ENCODE measurements at places on chromosomes 5 and 9.

GRCh38 chr5:60177596-60177995 is 284.1 kb upstream of the PDE4D start:
- DNase-seq: no peak

- no peak for DNase-seq
Measured at GRCh38 chr5:96408841-96409538, 24.1 kb downstream of the PCSK1 start.

- no peak for DNase-seq
Measured at GRCh38 chr9:105079457-105079856, 151.5 kb upstream of the ABCA1 start.

GRCh38 chr5:79689541-79690466 is at the start of gene CMYA5:
Gene CMYA5, plus strand, starts transcription at chr5:79689836. Its CDS starts 72 bp downstream, at chr5:79689908.
- no peak for DNase-seq

DNA sequence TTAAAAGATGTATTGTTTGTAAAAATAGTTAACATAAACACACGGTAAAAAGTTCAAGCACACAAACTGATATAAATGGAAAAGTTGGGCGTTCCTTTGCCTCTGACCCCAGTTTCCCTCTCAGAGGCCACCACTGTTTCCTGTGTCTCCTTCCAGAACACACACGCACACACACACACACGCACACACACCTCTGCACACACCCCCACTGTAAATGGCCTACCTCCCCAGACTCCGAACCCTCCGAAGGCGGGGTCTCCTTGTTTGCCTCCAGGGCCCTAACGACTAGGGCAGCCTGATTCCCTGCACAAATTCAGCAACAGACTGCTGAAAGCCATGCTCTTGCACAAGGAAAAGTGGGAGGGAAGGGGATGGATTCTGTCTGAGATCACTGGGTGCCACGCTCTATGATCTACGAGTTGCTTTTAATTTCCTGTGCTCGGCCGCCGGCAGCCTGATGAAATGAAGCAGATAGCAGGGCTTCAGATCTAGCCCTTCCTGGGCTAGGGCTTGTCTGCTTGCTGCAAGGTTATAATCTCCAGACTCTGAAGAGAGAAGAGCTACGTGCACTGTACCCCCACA is 184.0 kb upstream of the IL12B start:
- DNase-seq: no peak

DNA sequence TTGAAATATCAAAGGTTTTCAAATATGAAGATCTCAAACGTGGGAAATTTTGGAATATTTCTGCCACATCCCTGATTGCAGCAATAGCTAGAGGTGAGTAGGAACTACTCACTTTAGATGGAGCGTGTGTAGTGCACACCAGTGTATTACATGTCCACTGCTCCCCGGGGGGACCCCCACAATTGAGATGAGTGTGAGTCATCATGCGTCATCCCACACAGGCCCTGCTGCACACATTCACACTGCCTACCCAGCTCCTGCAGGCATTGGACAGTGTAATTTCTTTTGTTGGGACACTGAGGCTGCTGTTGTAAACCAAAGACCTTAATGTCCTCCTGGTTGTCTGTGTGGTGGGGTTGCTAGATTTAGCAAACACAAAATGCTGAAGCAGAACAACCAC is 280.0 kb downstream of the GAS1 start:
- no peak for DNase-seq

GRCh38 chr9:91037511-91038482 is 236.2 kb downstream of the SYK start:
- peak; percentile 22 for DNase-seq

DNA sequence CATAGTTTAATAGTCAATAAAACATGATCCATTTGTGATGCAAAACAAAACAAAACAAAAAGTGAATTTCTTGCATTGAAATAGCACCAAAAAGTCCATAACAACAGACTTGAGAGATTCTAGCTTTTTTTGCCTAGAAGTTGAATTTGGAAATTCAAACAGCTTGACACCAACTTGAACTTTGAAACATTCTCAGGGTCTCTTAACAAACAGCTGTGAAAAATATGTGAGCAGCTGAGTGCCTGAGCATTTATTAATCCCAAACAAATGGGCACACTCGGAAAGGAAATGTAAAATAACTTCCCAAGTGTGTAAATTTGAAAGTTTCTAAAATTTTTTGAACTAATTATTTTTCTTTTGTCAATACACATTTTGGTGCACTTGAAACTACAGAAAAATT is 56.0 kb upstream of the HMHB1 start:
- DNase-seq: no peak

DNA sequence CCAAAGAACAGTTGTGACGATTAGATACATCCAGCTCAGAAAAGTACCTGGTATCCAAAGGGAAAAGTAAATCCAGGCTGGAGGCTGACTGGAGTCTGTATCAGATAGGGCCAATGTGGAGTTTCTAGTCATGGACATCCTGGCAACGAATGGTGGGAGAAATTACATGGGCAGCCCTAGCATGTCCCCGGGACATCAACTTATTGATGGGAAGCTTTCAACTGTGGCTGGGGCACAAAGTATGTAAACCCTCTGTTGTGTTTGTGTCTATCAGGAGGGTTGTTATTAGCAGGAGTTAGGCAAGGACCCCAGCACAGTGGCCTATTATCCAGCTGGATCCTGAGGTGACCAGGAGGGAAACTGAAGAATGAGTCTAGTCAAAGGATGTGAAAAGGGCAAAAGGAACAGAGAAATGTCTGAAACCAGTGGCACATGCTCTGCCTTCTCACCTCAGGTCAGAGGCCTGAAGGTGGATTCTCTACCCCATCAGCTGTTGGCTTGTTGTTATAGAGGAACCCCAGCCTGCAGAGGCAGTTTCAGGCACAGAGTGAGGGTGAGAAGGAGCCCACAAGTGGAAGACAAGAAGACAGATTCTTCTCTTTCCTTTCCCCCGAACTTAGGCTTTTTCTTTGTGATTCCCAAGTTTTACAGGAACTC is 19.9 kb downstream of the IFNW1 start:
- no peak for DNase-seq

GRCh38 chr9:19102181-19102630 is 498 bp downstream of the HAUS6 start:
- no peak for DNase-seq

DNA sequence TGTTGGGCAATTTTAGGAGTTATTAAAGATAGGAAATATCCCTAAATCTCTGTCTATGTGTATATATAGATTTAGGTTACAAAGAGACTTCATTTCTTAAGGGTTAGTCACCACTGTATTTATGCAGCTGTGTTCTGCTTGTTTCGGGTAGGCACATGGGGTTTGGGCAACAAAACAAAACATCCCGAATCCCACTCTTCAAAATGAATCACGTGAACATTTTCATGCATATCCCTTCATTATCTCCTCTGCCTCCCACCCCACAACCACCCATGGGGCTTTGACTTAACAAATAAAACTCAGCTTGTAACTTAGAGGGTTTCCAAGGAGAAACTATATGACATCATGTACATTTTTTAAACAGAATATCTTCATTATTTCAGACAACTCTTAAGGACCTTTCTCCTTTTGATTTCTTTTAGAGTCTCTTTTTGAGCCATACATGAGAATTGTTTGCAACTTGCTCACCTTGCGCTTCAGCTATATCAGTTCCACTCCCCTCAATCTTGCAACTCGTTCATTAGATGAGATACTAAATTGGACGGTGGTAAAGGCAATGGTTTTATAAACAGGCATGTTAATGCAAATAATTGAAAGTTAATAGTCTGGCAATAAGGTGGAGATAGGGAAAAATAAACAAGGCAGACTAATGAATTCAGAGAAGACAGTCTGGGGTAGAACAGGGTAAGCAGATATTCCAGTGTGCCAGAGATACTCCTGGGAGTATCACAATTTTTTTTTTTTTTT is 136.7 kb downstream of the CD180 start:
- DNase-seq: no peak

GRCh38 chr5:113142186-113142585 is 165.6 kb downstream of the DCP2 start:
- DNase-seq: no peak

DNA sequence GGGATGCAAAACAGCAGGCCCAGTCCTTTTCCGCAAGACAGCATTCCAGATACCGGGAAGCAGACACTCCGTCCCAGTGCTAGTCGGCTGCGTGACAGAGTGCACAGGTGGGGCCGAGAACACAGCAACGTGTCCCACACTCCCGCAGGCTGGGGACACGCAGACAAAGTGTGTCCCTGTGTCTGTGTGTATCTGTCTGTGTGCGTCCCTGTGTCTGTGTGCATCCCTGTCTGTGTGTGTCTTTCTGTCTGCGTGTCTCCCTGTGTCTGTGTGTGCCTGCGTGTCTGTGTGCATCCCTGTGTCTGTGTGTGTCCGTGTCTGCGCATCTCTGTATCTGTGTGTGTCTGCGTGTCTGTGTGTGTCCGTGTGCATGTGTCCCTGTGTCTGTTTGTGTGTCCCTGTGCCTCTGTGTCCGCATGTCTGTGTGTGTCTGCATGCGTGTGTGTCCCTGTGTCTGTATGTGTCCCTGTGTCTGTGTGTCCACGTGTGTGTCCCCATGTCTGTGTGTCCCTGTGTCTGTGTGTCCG is 137.0 kb downstream of the MRPL36 start:
- no peak for DNase-seq

DNA sequence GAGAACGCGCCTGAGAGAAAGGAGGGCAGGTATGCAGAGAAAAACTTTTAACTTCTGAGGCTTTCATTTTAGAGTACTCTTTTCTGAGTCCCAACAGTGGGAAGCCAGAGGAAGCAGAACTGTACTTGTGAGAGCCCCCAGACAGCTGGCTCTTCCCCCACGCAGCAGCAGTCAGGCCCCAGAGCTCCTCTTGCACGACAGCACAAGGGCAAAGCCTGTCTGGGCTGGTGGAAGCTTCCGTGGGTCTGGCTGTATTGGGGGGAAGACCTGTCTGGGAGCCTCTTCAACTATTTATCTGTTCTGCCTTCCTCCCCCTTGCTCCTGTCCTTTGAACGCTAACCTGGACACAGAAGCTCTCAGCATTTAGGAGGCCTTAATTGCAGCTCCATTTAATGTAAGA is 68.2 kb downstream of the THBS4 start:
- DNase-seq: no peak

GRCh38 chr5:106759581-106759980 is 911.2 kb downstream of the EFNA5 start:
- DNase-seq: no peak

DNA sequence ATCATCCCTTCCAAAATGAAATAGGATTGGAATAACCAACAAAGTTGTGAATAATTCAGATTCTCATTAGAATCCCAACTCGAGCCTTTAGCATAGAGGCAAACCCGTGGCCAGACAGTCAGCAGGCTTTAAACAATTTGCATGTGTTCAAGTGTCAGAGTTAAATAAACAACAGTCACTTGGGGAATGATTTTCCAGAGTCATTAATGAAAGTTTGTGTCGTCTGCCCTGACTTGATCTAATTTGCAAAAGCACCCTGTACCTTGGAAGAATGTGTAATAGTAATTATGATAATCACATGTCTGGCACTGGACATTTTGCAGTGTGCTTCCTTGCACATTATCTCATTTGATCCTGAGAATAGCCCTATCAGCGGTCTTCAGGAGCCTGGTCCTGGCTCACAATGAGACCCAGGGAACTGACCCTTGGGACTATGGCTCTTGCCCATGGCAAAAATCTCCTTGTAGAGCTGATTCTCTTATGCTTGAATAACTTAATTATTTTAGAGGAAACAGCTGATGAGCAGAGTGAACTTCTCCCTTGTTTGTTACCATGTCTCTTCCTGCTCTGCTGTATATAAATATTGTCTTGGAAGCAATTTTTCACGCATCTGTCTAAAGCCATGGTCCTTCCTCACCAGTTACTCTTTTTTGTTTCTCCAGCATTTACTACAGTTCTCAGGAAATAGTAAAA is 272.7 kb downstream of the NR3C1 start:
- DNase-seq: no peak

DNA sequence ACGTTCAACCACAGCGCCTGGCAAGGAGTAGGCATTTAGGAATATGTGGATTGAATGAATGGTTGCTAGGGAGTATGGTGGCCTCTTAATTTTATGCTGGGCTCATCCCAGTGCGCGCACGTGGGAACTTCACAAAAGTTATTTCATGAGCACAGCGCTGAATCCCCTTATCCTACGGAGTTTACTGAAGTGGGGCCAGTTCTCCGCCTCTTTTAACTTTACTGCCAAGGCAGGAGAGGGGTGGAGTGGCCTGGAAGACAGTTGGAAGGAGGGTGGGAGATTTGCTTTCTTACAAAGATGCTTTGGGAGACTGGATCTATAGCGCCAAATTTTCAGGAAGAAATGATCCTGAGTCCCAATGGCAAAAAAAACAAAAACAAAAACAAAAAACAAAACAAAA is 326.5 kb downstream of the SH3GL2 start:
- DNase-seq: no peak

GRCh38 chr9:90420768-90421513 is 221.7 kb downstream of the DIRAS2 start:
- DNase-seq: peak; percentile 3

GRCh38 chr5:54458221-54458620 is 2.7 kb downstream of the HSPB3 start:
- DNase-seq: no peak

DNA sequence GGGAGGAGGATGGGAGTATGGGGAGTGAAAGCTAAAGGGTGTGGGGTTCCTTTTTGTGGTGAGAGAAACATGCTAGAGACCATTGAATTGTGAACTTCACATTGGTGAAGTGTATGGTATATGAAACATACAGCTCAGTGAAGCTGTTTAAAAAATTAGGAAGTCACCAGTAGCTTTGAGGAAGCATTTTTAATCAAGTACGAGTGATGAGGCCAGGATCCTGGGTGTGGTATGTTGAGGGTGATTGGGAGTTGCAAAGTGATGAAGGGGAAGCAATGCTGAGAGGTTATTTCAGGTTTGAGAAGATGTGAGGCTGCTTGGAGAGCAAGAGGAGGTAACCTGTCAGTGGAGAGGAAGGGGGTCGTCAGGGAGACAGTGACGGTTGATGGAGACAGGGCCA is 22.7 kb upstream of the CLK4 start:
- no peak for DNase-seq

GRCh38 chr5:78823196-78823595 is 161.9 kb downstream of the ARSB start:
- DNase-seq: no peak

DNA sequence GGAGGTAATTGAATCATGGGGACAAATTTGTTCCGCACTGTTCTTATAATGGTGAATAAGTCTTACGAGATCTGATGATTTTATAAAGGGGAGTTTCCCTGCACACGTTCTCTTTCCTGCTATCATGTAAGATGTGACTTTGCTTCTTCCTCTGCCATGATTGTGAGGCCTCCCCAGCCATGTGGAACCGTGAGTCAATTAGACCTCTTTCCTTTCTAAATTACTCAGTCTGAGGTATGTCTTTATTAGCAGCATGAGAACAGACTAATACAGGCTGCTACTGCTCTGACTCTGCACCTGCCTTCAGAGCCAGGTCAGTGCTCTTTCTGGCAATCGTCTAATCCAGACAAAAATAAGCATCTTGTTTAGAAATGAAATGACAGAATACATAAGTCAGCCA is 479.2 kb upstream of the TUSC1 start:
- no peak for DNase-seq

DNA sequence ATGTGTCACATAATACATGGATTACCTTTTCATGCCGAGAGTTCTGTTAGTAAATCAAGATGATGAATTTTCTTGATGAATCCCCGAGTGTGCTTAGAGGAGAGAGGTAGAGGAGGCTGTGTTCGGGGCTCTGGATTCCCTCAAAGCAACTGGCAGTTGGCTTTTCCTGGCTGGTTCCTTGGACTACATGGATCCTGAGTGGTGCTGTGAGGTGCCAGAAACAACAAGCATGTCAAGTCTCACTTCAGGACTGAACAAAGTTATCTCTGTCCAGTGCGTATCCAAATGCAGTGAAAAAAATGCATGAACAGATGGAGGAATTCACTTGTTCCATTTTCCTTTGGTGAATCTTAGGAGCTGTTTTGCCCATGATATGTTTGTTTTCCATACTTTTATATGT is 231.7 kb downstream of the FBXL7 start:
- DNase-seq: no peak

GRCh38 chr9:114474425-114474824 is 30.8 kb downstream of the WHRN start:
- no peak for DNase-seq
